DMS 273 treated with DMSO at 0.1 percent for 48 hours (cell line): ENCODE measurements at places on chromosomes 6 and 20.
A peak's percentile ranks its signal among the peaks of the same experiment; 100 is the strongest.

DNA sequence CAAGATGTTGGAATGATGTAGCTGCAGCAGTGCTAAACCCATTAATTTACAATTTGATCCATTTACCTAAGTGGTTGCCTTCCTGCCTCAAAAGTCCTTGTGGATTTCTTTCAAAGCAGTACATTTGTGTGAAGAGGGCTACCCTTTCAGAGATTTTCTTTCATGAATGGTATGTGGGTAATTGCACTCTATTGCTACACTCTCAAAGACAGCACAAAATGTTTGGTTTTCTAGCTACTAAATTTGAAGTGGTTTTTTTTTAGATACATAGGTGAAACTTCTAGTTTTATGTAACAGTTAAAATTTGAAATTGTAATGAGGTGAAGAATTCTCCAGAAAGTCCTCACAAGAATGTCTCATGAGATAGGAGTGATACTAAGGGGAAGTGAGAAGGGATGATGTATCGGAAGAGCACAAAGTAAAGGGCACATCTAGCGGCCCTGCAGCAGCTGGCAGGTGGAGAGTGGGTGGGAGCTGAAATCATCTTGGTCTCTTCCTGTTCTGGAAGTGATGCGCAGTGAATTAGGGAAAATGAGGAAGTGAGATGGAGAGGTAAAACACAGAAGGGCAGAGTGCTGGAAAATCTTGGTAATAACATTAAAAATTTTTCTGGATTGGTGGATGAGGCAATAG is 236.8 kb upstream of the MAN1A1 start:
- DNase-seq, result no peak

DNA sequence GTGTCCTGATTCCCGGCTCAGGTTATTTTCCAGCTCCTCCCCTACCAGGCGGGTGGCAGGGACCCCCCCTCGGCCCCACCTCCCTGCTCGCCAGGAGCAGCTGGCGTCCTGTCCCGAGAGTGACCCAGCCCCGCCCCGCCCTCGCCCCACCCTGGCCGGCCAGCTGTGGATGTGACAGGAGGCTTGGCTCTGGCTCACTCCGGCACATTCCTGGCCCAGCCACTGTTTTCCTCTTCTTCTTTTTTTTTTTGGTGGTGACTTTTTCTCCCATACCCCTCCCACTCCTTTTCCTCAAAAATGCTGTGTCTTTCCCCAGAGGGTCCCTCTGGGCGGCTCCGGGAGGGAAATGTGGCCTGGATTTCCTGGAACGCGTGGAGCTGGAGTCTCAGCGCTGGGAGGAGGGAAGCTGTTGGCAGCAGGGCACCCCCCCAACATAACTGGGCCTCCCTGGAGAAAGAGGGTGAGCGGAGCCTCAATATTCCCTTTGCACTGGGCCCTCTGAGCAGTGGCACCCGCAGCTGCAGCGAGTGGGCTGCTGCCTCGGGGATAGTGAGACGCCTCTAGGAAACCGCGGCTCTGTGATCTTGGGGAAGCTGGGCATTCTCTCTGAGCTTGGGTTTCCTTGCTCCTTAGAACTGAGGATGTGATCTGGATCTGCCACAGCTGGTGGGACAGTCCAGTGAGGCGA is 28.3 kb upstream of the CSNK2A1 start:
- DNase-seq, result no peak

DNA sequence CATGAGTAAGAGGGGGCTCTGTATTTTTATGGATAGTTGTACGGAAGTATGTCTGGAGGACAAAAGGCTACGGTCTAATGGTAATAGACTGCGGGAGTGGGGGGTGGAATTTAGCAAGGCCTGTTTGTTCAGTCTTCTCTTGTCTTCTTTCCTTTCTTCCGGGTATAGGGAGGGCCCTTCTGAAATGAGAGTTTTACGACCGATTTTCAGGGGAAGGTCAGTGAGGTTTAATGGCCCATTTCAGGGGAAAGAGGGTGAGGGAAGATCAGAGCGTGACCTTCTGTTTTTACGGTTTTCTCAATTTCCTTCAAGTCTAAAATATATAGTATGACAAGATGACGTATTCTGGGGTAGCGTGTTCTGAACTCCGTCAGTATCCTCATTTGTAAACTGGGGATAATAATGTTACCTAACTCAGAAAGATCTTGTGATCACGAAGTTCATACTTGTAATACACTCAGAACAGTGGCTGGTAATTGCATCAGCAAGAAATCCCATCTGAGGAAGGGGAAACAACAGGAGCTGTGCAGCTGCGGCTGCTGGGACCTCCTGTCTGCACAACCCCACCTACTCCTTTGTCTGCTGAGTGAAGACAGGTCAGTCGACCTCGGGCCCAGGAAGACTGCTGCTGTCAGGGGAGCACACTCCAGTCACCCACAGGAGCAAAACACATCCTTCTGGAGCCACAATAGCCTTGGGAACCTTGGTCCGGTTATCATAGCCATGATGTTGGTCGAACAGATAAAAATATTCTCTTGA is 90.4 kb downstream of the MAP3K7 start:
- no peak for DNase-seq

DNA sequence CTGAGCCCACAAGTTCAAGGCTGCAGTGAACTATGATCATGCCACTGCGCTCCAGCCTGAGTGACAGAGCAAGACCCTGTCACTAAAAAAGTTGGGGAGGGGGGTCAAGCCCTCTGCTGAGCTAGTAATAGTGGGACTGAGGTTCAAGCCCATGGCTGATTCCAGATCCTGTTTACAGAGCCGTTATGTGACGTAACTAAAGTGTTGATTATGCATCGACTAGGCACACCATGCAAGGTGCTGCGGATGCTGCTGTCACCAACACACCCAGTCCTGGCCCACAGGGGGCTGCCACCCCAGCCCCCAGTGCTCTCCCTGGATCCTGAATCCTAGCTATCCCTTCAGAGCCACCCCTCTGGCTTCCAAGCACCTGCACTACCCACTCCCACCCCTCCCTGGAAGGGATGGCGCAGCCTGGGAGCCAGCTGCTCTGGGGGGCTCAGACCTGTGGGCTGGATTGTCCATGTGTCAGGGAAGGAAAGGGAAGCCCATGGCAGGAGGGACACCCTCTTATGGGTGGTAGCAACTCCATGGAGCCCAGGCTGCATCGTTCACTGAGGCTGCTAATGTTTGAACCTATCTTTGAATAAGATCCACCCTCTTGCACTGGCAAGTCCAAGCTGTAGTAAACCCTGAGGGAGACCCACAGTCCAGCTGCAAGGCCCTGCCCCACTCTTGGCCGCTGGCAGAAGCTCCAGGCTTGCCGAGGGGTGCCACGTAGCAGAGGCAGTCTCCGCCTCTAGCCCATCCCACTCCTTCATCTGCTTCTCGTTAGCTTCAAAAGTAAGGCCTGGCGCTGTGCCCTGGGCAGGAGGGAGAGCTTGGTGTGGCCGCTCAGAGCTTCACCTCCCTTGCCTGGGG is 95.0 kb downstream of the SNX5 start:
- peak; percentile 71 for DNase-seq

- no peak for DNase-seq
Observed at GRCh38 chr6:135257631-135258405, 76.7 kb downstream of the MYB start.

DNA sequence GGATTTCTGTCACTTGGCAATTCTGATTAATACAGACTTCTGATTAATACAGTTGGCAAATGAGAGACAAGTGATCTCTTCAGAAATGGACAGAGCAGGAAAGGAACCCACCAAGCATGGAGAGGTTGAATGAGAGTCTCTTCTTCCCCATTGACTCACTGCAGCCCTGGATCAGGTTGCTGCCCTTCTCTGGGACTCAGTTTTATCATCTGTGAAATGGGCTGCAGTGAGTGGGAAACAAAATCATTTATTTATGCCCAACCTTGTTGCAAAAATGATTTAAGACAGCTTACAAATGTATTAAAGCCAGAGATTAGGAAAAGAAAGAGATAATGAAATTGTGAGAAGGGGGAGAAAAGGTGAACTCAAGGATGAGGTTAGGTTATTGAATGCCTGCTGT is 20.8 kb upstream of the RSPO4 start:
- no peak for DNase-seq

- no peak for DNase-seq
Observed at GRCh38 chr20:59405226-59406200, 105.1 kb downstream of the EDN3 start.

GRCh38 chr20:40720099-40720498 is 31.1 kb upstream of the MAFB start:
- DNase-seq, result no peak

GRCh38 chr20:17995967-17996819 is 27.4 kb downstream of the MGME1 start:
- DNase-seq, result peak; percentile 32

DNA sequence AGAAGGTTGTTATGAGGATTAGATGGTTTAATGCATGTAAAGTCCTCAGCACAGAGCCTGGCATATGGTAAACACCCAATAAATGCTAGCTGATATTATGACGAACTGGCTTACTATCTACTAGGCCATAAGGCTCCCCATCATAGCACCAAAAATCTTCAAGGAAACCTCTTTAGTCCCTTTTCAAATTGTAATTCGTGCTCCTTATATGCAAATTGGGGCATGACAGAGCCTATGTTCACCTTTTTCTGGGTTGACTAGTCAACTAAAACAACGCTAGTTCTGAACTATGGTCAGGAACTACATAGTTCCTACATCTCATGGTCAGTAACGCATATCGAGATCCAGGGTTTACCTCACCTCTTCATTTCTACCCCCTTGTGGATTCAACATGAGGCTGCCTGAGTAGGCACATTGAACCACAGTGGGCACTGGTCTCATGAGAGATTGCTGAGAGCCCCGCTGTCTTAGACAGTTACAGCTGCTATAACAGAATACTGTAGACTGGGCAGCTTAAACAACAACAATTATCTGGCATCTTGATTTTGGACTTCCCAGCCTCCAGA is 97.2 kb upstream of the TNFAIP3 start:
- DNase-seq, result no peak

DNA sequence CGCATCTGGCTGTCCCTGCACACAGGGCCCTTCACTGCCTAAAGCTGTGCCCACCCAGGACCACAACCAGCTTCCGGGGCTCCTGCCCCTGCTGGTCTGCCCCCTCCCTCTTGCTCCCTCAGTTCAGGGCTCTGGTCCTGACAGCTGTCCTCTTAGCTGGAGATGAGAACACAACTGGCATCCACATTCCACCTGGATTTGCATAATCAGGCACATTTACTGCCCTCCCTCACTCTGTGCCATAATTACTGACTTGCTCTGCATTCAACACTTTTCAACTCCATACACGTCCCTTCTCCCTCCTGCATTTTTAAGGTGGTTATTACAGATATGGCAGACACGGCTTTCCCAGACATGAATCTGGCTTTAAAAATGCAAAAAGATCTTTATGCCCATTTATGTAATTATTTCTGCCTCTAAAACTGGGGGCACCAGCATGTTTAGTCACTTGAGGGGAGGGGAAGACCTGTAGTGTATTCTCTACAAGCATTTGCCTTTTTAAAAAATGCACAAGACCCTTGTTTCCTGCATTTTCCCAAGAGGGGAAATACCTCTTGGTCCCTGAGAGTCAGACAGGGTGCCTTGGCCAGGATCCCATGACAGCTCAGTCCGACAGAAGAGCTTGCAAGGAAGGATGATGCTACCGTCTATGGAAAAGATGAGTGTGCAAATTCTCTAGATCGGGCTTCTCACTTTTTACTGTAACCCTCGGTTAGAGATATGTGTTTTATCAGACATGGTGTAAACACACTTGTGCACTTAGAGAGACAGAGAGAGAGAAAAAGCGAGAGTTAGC is 401.8 kb downstream of the PREX1 start:
- DNase-seq, result peak; percentile 24

DNA sequence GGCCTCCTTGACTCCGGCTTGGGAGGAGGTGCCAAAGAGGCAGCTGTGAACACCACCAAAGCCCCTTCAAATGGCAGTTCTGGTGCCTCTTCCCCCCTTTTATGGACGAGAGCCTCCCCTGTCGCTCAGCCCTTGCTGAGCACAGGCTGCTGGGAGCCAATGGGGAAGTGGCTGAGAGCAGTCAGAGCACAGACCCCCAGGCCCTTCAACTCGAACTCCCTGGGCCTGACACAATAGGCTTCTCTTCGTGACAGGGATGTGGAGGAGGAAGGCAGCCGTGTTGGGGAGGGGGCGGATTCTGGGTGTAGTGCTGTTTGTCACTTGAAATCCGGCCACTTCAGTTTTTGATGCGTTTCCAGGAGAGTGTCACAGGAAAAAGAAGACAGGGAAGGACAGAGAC is at the start of gene PDYN:
TSS of gene PDYN (minus strand) at position 73 of the 400 bp plus-strand sequence. CDS start 10,974 bp downstream, outside the sequence.
- no peak for DNase-seq

GRCh38 chr20:37055276-37055675 is 40.5 kb downstream of the RBL1 start:
- no peak for DNase-seq

GRCh38 chr20:9407805-9408421 is 106.5 kb upstream of the LAMP5 start:
- DNase-seq, result peak; percentile 19

DNA sequence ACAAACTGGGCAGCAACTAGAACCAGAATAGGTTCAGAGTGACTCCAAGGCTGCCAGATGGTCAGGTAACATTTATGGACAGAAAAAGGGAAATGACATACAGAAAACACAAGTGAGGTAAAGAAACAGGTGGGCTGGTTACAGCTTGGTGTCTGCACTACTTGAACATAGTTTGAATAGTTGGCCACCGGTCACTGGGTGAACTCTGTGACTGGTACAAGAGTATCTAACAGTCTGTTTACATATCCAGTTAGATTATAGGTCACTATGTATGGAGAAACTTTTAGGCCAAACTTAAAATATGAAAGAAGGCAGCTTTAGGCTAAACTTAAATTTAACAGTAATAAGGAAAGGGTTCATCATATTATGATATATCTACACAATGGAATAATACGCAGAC is 32.9 kb downstream of the LCA5 start:
- DNase-seq, result no peak

GRCh38 chr20:63284544-63284949 is 8.4 kb upstream of the COL20A1 start:
- no peak for DNase-seq

GRCh38 chr6:1878330-1878729 is 268.6 kb downstream of the FOXC1 start:
- DNase-seq, result no peak

DNA sequence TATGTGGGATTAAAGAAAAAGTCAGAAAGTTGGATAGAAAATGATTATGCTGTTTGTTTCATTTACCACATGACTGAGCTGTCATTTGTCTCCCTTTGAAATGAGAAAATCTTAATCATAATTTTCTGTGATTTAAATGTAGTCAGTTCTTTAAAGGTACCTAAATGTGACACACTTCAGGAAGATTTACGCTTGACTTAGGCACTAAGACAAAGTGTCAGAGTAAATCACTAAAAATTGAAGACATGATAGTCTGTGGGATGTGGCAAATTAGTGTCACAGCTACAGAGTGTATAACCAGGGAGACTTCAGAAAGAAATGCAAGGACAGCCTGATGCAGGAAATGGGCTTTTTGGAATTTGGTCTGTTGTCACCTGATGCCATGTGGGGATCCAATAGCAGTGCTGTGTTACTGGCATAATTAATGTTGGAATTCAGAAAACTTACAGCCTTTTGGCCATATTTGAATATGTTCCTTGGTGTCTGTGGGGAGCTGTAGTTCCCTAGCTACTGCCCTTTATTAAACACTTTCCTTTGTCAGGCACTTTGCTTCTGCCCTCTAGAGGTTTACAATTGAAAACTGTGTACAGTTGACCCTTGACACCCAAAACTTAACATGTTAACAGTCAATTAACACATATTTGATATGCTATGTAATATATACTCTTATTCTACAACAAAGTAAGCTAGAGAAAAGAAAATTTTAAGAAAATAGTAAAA is 493.8 kb downstream of the UTRN start:
- no peak for DNase-seq

- no peak for DNase-seq
Observed at GRCh38 chr6:157452096-157452495, 71.1 kb downstream of the ZDHHC14 start.

- DNase-seq, result no peak
Observed at GRCh38 chr6:127587875-127588274, 10.9 kb downstream of the C6orf58 start.
